Left renal pelvis (tissue), 4 donors: ENCODE measurements at places on chromosomes 6 and 20. TPM values are rescaled to one million over a fixed set of nuclear protein-coding genes. Genes with fewer than 3 reads are reported as not detected.

NKX2-4 gene
- not detected for polyA plus RNA-seq

RHAG gene
- 0.80 TPM for polyA plus RNA-seq

DNA sequence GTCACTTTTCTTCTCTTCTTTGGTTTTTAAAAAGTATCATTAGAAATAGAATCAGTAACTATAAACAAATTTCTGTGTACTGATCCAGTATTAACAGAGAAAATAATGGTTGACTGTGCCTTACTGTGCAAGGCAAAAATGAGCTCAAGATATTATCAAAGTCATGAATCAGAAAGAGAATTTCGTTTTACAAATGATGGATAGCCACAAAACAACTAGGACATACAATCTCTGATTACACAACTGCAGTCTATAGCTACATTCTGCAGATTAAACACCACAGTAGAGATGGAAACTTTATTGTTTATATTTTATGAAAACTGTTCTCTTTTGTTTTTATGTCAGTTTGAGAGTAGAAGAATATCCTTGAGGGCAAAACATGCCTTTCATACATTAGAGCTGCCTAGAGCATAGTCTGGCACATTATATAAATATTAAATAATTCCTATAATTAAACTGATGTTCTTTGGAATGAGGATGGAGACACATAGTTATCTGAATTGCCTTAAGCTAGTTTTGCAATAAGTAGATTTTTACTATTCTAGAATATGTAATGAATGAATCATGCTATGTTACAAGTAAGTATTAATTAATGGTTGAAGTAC is 333.1 kb downstream of the LAMA2 start:
- no peak for DNase-seq

DNA sequence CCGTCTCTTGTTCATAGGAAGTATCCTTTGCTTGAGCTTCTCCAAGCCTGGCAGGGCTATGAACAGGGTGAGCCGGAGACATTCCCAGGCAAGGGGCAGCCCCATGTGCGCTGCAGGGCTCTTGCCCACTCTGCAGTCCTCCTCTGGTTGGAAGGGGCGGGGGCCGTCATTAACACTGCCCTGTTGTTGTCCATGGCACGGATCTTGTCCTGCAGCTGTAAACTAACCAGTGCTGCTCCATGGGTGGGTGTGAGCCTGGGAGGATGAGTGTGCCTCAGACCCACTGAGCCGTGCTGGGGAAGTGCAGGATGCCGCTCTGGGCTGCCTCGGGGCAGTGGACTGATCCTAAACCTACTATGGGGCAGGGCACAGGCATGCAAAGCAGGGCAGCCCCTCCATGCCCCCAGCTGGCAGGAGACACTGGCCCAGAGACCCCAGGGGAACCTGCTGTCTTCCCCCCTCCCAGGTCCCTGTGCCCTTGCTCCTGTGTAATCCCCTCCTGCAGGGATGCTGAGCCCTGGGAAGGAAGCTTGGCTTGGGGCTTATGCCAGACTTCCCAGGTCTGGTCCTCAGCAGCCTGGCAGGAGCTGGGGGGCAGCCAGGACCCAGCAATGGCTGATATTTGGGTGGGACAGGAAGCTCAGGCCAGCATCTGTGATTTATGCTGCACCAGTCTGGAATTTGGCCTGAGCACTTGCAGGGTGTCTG is 8.5 kb downstream of the EBF4 start:
- no peak for DNase-seq

- DNase-seq: no peak
Measured at GRCh38 chr6:31767096-31767645, 4.7 kb downstream of the SAPCD1 start.

DNA sequence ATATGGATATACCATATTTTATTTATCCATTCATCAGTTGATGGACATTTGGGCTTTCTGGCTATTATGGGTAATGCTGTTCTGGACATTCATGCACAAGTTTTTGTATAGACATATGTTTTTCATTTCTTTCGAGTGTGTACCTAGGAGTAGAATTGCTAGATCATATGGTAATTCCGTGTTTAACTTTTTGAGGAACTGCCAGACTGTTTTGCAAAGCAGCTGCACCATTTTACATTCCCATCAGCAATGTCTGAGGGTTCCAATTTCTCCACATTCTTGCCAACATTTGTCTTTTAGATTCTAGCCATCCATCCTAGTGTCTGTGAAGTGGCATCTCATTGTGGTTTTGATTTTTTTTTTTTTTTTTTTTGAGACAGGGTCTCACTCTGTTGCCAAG is 20.8 kb downstream of the SRC start:
- DNase-seq: no peak

DNA sequence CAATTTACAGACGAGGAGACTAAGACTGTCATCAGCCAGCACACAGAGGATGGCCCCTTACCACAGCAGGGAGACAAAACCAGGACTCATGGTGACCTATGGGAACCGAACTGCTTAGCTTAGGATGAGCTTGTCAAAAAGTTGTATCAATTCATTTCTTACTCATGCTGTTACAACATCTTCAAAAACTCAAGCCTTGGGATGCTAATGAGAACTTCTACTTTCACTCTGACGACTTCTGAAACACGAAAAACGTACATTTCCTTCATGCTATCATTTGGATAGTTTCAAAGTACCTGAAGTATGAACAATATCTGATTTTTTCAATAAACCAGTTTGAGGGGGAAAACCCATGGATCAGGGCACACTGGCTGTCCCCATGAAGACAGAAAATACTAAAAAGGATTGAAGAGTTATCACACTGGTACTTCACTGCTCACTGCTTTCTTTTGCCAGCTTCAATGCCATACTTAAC is 31.9 kb downstream of the HIVEP2 start:
- no peak for DNase-seq

DNA sequence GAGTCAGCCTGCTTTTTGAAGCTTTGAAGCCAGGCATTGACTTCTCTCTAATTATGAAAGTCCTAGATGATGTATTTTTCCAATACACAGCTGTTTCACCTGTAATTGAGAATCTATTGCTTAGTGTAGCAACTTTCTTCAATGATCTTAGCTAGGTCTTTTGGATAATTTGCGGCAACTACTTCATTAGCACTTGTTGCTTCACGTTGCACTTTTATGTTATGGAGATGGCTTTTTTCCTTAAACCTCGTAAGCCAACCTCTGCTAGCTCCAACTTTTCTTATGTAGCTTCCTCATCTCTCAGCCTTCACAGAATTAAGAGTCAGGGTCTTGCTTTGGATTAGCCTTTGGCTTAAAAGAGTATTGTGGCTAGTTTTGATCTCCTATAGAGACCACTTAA is 44.8 kb downstream of the PHIP start:
- no peak for DNase-seq

DNA sequence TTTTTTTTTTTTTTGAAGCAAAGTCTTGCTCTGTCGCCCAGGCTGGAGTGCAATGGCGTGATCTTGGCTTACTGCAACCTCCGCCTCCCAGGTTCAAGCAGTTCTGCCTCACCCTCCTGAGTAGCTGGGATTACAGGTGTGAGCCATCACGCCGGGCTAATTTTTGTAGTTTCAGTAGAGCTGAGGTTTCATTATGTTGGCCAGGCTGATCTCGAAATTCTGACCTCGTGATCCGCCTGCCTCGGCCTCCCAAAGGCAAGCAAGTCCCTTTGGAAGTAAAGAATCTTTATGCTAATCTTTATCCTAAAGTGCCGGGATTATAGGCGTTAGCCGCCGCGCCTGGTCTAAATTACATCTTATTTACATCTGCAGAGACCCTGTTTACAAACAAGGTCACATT is 1.5 kb downstream of the PSMG4 start:
- DNase-seq: no peak
